Activated gamma-delta T cell (primary cell): ENCODE measurements at places on chromosomes 2 and 18.

- no peak for DNase-seq
Measured at GRCh38 chr2:184444623-184445223, 153.6 kb upstream of the ZNF804A start.

DNA sequence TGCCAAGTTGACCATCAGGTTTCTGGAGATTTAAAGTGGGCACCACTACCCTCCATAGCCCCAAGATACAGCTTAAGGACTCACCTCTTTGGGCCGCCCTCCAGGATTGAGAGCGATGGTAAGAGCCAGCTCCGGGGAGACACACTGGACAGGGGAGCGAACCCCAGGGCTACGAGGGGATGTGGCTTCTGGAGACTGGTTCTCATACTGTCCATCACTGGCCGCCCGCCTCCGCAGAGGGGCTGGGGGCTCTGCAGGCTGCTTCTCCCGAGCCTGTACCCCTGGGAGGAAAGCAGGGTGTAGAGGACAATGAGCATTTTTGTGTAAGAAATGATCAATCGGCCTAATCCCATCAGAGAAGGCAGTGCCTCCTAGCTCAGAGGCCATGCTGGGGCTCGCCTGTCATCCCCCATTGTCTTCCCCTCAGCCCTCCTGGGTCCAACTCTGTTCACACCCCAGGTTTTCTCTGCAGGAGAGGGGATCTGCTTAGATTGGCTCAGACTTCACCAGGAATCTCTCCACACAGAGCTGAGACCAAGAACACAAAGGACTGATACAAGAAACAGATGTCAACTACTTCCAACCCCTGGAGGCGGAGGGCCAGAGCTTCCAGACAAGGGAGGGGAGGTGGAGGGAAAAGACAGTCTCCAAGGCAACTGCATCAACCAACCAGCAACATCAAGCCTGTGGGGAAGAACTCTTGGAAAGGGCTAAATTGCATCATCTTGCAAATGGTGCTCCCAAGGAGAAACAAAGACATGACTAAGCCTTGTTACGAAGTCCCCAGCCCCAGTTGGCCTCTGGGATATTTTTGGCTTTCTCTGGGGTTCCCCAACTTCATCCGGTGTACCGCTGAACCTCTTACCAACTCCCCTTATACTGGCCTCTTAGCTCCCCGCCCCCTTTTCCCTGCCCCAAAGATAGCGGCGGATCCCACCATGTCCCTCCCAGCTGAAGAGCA is 166.6 kb downstream of the TNS1 start:
- no peak for DNase-seq

- no peak for DNase-seq
Measured at GRCh38 chr2:232385660-232386489, 7.3 kb downstream of the ALPP start.

DNA sequence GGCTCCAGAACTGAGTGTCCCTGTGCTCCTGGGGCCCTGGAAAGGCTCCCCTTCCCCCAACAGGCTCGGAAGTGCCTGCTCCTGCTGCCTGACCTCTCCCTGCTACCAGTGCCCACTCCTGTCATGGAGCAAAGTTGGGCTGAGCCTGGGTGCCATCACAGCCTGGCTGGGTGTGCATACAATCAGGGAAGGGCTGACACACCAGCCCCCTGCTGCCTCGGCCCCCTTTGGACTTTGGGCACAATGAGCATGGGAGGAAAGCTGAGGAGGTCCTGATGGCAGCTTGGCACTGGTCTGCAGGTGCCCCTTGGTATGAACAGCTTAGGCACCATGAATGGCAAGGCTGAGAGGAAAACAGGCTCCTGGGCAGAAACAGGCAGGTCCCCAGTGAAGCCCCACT is 405.0 kb downstream of the PID1 start:
- DNase-seq, result no peak

GRCh38 chr18:12455496-12455895 is 47.8 kb downstream of the PRELID3A start:
- DNase-seq, result no peak

- DNase-seq, result no peak
Measured at GRCh38 chr2:195164930-195165329, 492.1 kb upstream of the SLC39A10 start.

DNA sequence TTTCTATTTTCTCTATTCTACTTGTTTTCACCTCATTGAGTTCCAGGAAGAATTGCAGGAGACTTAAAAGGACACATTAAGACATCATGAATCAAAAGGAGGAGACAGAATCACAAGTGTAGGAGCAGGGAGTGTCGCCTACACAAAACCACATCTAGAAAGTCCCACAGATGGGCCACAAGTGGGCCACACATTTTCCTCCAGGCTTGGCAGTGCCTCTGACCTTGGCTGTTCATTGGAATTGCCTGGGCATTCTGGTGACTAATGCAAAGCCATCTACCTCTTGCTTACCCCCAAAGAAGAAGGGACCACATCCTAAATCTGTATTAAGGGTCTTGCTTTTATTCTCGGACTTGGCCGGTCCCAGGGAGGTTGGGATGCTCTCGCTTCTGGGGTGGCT is 103.6 kb downstream of the KLHL29 start:
- no peak for DNase-seq

GRCh38 chr2:231667096-231667427 is 41.3 kb upstream of the PTMA start:
- no peak for DNase-seq

DNA sequence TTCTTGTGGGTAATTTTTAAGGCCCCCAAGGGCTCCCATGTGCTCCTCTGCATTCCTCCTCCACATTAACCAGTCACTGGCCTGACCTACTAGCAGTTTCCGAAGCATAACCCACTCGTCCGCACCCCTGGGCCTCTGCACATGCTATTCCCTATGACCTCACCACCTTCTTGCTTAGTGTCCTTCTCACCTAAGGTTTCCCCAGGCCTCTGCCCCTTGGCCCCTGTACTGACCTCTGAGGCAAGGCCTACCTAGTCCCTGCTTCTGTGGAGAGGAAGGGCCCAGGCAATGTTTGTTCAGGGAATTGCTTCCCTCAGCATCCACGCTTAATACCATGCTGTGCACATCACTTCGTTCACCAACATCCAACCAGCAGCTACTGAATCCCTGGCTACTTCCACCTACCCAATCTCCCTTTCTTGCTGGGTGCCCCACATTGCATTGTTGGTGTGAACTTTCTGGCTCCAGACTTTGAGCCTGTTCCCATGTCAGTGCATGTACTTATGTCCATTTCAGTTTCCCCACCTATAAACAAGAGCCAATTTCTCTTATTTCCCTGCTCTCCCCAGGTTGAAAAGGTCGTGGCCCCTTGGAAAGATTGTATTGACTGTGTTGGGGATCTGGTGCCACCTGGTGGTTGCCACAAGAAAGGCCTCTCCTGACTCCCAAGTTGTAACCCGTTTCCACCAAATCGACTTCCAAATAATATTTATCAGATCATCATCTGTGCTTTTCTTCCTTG is 19.2 kb upstream of the TMEM177 start:
- no peak for DNase-seq

- no peak for DNase-seq
Measured at GRCh38 chr18:48959921-48960920, 9.5 kb upstream of the SMAD7 start.

DNA sequence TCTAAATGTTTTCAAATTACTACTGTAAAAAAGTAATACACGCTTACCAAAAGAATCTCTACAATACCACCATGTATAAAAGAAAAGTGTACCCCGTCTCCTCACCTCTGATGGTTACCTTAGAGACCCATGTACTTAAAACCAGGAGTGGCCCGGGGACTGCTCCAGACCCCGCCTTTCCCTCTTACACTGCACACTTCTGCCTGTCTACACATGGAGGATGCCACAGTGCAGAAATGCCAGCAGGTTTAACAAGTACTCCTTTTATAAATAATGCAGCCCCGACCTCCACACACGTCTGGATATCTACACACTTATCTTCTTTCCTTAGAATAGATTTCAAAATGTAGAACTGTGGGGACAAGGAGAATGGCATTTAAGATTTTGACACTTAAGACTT is 5.3 kb downstream of the HDAC4 start:
- DNase-seq, result no peak

DNA sequence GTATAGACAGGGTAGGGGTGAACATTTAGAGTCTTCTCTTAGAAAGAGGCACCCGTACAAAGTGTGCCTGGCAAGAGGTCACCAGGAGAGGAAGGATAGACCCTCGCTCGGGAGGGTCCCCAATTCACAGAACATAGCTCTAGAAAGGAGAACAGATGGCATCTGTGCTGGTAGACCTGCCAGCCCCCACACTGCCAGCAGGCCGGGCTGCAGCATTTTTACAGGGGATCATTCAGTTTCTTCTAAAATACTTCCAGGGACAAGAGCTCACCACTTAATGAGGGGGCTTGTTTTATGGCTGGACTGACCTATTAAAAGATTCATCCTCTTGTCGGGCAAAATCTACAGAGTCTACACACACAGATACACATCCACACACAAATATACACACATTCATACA is 149.9 kb downstream of the SEPTIN10 start:
- no peak for DNase-seq

DNA sequence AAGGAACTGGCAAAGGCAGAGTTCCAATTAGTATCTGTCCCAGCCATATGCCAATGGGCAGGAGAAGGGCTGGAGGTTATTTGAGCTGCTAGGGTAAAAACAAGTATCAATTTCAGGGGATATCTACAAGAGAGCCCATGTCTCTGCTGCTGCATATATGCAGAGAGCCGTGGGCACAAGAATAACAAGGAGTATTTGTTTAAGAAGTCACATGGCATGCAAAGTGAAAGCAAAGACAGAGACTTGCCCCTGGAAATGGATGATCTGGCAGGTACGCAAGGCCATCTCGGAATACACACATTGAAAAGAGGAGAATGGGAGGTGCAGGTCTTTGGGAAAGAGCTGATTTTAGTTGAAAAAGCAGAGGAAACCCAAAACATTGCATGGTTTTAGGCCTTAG is 170.6 kb downstream of the EVA1A start:
- DNase-seq, result no peak

GRCh38 chr2:100380681-100381080 is 36.8 kb downstream of the CHST10 start:
- no peak for DNase-seq

- no peak for DNase-seq
Measured at GRCh38 chr18:47601581-47602272, 328.7 kb downstream of the SMAD2 start.

DNA sequence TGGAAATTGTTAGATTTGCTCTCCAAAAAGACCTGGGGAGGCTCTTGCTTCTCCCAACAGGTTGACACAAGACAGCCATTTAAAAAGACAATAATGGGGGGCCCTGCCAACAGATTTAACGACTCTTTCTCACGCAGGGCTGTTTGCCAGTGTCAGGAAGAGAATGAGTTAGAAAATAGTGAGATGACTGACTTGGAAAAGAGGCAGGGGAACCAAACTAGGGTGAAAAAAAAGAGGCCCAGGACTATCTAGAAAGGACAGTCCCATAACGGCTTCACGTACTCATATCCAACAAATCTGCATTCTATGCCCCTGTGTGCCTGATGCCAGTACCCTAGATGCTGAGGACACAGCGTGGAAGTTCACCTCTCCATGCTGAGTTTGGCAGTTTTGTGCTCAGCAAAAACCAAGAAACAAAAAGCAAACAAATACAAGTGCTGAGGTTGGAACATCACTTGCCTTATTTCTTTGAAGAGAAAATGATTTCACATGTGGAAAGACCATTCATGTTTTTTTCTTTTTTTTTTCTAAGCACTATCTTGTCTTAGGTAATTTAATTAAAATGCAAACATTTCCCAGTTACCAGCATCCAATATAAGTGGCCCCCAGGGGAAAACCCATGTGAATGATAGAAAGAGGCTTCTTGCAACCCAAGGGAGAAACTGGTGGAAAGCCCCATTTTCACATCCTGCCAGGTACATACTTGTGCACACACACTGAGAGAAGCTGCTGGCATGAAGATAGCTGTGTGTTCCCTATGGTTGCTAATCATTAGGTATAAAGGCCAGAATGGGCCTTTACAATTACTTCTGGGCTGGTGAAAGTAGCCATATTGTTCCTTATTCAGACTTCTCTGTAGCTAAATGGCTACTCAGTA is 10.6 kb upstream of the WIPF1 start:
- no peak for DNase-seq

GRCh38 chr2:217279556-217279955 is 419.7 kb upstream of the TNP1 start:
- DNase-seq, result no peak

GRCh38 chr2:61426267-61426897 is 44.5 kb downstream of the USP34 start:
- no peak for DNase-seq

- DNase-seq, result no peak
Measured at GRCh38 chr18:12604445-12605007, 53.4 kb downstream of the SPIRE1 start.

- DNase-seq, result no peak
Measured at GRCh38 chr18:13414521-13414920, 196.0 kb downstream of the LDLRAD4 start.

DNA sequence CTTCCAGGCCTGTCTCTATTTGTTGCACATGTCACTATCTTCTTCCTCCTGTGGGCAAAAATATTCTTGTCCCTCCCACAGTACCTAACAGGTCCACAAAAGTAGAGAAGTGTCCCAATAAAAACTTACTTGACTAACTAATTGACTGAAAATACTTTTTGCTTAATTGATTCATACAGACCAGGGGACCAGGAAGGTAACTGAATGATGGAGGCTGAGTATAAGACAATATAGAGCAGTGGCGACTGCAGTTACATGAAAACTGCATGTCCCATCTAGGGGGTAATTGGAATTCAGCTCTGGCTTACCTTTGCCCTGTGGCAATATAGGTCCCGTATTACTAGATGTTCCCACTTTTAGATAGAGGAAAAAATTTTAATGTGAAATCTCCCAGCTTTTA is 112.9 kb upstream of the CREB1 start:
- DNase-seq, result no peak

DNA sequence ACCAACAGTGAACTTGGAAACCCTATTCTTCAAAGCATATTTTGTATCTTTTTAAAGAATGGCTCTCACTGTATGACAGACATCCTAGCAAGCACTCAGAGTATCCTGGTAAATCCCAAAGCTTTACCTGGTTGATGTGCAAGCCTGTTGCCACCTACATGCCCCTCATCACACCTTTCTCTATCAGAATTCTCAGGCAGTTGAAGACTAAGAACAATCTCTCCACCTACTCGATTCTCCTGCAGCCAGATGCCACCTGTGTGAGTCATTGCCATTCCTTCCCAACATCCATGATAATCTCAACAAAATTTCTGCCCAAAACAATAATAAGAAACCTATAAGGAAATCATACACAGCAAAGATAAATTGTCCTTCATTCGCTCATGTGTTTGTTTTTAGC is 659.8 kb downstream of the BCL11A start:
- no peak for DNase-seq

DNA sequence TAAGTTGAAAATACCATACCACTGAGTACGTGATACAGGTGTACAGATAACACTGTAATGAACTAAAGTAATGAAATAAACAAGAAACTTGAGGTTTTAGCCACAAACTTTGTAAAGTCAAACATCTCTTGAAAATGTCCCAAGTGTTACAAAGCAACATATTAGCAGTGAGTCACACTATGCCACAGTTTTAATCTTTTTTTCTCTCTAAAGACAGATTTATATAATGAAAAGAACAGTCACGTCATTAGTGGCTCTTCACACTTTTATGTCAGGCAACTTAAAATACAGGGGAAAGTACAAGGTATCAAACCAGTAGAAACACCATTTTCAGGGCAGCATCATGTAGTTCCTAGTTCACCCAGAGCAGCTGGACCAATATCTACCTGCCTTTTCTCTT is 42.1 kb downstream of the RAPH1 start:
- DNase-seq, result no peak

GRCh38 chr2:211611061-211611518 is 927.5 kb downstream of the ERBB4 start:
- DNase-seq, result no peak
